ENCODE measurements at places on chromosomes 11 and 22.

- DNase-seq: no peak
These were observed 123.3 kb upstream of the TBCEL start for GRCh38 chr11:120900643-120901042.

- DNase-seq: no peak
These were observed 1.9 kb downstream of the NUMA1 start for GRCh38 chr11:72078477-72078876.

DNA sequence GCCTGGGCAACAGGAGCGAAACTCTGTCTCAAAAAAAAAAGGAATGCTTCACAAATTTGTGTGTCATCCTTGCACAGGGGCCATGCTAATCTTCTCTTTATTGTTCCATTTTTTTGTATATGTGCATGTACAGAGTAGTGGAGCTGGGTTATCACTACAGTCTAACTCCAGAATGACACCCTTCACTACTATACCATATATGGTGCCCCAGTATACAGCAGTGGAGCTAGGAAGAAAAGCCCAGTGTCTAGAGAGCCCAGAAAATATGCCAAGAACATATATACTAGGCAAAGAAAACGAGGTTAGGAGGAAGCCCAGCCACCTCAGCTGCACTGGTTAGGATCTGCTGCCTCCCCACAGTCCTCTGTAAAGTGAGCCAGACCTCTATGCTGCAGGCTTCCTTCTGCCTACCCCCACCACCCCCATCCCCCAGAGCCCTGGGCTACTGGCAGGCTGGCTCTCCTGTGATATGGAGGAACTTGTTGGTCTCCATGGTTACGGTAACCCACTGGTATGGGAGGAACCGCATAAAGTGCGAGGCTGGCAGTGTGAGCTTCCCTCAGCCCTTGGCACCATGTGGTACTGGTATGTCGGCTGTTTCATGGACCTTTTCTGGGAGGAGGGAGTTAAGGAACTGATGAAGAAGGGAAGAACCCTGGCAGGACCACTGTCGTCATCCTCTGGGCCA, 34.3 kb downstream of the RCOR2 start:
- DNase-seq: peak; percentile 36

DNA sequence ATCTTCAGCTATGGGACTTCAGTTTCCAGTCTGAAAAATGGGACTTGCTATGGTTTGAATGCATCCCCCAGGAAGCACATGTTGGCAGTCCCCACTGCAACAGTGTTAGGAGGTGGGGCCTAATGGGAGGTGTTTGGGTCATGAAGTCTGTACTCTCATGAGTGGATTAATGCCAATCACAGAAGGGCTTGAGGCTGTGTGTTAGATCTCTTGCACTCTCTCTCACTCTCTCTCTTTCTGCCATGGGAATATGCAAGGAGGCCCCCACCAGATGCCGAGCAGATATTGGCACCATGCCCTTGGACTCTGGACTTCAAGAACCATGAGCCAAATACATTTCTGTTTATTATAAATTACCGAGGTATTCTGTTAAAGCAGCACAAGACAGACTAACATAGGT, 7.8 kb upstream of the AP1B1 start:
- no peak for DNase-seq

DNA sequence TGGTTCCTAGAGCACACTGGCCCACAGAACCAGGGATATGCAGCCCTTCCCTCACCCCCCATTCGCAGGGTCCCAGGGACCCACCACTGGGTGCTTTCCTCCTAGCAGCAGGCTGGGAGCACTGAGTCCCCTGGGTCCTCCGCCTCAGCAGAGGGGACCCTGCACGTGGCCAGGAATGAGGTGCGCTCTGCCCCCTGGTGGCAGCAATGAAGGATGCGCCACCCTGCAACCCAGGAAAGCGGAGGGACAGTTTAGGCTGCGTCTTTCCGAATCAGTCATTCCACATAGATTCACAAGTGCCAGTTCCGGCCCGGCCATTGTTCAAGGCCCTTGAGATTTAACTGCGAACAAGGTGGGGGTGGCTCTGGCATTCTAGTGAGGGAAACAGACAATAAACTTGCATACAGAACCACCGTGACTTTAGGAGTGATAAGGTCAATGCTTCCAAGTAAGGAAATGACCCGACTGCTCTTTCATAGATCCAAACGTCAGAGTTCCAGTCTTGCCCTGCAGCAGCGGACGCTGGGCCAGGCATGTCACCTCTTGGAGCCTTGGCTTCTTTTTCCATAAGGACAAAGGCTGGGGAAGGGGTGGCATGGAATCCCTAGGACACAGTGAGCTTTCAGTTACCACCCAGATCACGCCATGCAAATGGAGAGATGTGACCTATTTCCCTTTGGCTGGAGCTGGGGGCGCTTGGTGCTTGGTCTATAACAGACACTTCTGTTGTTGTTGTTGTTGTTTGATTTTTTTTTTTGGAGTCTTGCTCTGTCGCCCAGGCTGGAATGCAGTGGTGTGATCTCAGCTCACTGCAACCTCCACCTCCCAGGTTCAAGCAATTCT, 7.7 kb downstream of the RIN1 start:
- peak; percentile 86 for DNase-seq

GRCh38 chr11:95451261-95451660, 220.3 kb upstream of the SESN3 start:
- no peak for DNase-seq

DNA sequence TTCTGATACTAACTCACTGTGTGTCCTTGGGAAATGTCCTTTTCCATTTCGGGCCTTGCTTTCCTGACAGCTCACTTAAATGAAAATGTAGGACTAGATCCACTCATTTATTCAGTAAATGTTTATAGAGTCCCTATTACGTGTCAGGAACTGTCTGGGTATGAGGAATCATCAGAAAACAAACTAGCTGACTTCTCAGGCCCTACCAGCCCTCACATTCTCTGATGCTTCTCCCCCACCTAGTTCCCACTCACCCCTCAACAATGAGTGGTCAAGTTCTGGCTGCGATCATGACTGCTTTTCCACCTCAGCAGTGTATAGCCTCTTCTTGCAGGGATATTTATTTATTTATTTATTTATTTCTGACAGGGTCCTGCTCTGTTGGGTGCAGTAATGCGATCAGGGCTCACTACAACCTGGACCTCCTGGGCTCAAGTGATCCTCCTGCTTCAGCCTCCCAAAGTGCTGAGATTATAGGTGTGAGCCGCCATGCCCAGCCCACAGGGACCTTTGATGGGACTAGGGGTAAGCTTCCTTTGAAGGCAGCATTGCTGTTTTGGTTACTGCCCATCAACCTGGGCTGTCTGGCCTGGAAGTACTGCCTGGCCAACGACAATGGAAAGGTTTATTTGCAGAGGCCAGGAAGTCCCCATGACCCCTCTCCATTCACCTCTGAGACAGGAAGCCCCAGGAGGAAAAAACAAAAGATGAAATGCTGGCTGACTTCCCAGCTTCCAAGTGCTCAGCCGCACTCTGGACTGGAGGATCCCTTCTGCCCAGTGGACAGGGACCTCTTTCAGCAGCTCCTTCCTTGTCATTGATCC, 33.1 kb upstream of the POLD3 start:
- DNase-seq: no peak

DNA sequence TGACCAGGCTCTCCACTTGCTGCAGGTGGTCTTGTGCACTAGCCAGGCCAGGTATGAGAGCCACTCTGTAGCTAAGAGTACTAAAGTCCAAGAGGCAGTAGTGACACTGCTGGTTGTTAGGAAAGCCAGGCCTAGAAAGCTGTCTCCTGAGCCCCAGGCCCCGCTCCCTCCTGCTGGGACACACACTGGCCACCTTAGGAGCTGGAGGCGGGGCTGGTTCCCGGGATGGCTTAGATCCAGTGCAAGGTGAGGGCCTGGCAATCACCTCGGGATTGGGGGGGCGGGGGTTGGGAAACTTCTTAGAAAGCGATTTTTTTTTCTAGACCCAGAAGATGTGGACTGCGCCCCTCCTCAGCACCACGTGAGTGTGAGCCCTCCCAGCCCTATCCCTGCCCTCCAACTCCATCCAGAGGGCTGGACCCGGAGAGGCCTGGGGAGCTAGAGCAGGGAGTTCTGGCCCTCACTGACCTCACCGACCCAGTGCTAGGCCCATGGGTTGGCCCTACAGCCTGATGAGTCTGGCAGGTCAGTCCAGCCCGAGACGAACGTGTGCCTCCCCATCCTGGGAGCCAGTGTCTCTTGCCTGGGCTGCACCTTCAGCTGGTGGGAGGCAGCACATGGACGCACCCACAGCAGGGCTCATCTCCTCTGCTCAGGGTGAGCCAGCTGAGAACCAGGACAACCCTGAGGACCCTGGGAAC, 18.1 kb downstream of the SLC37A2 start:
- DNase-seq: no peak

- no peak for DNase-seq
These were observed 33.5 kb upstream of the GNAZ start for GRCh38 chr22:23036684-23037428.

GRCh38 chr11:4102711-4103110, 8.1 kb downstream of the RRM1 start:
- no peak for DNase-seq

DNA sequence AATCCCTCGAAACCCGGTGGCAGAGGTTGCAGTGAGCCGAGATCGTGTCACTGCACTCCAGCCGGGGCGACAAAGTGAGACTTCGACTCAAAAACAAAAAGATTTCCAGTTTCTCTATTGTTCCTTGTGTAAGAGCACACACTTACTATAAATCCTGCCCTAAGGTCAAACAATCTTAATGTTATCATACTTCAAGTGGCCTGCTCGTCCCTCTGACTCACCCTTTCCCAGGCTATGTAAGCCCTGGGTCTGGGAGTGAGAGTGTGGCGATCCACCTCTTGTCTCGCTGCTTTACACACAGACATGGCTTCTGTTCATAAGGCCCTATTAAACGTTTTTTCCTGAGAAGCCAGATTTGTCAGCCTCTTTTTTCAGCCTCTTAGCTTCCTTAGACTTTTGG, 24.4 kb upstream of the A4GALT start:
- no peak for DNase-seq

- no peak for DNase-seq
These were observed 72.3 kb downstream of the ADM start for GRCh38 chr11:10377183-10377582.

- no peak for DNase-seq
These were observed 83.8 kb upstream of the ATXN10 start for GRCh38 chr22:45587638-45588505.

GRCh38 chr11:78744949-78745348, 170.3 kb upstream of the NARS2 start:
- DNase-seq: no peak

DNA sequence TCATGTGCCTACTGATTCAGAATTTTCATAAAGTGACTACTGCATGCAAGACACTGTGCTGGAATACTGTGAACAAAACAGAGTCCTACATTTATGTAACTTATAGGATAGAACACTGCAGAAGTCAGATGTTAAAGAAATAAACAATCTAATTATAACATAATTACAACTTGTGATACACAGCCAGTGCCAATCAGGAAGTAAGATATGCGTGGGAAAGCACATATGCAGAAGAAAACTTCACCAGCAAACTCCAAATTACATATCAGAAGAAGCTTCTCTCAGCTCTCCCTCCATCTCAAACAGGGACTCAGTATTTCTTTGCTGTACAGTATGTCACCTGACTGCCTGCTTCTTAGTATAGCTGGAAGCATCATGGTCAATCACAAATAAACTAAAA, 37.4 kb downstream of the PAK1 start:
- no peak for DNase-seq

- DNase-seq: no peak
These were observed 496.1 kb downstream of the JRKL start for GRCh38 chr11:96885912-96886311.

DNA sequence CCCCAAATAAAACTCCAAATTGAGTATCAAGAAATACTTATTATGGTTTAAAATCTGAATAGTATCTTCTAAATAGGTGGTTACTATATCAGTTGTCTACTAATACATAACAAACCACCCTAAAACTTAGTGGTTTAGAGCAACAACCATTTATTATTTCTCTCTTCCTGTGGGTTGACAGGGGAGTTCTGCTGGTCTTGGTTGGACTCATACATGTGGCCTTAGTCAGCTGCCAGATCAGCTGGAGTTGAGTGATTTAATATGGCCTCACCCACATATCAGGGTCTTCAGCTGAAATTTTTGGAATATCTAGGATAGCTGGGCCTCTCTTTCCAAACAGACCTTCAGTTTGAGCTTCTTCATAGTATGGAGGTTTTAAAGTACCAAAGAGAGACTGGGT, 34.5 kb downstream of the C11orf65 start:
- no peak for DNase-seq

GRCh38 chr11:109972181-109972715, 120.9 kb upstream of the ZC3H12C start:
- no peak for DNase-seq

GRCh38 chr11:76700177-76701100, 29.9 kb upstream of the LRRC32 start:
- DNase-seq: no peak

DNA sequence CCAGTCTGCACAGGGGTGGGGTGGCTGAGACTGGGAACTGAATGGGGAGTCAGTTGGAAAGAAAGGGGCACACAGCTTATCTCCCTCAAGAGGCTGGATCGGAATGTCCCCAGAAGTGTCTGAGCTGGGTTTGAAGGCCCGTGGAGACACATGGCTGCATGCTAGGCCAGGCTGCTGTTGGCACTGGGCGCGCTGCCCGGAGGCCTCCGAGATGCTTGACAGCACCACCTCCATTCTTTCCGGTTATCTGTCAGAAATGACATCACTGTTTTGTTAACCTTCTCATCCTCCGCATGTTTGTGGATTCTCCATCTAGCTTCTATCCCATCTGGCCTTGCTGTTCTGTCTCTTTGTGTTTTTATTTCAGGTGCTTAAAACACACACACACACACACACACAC, 85.5 kb downstream of the APIP start:
- no peak for DNase-seq

- DNase-seq: no peak
These were observed 45.5 kb downstream of the NRXN2 start for GRCh38 chr11:64677441-64678023.

DNA sequence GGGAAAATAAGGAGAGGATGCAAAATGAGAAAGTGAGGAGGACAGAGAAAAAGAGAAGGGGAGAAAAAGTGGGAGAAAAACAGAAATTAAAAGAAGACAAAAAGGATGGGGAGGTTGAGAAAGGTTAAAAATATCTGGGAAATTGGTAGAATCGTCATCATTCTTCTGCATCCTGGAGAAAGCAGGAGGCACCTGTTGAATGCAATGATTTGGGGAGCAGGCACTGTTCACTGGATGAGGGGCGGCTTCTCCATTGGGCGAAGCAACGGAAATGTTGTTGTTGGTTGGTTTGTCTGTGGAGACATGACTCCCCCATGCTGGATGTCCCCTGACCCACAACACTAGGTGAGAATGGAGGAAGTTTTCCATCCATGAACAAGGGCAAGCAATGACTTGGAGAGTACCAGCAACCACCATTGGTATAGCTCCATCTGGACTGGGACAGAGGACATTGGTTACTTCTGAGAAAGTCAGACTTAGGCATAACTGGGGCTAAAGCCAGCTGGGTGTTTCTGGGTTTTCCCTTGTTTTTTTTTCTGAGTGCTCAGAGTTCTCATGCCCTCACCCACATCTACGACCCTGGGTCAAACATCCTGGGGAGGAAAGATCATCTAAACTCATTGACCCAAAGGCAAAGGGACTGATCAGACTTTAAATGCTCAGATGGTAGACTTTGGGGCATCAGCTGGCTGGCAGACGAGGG, 11.9 kb upstream of the CD44 start:
- DNase-seq: no peak
